ENCODE measurements at places on chromosomes 3 and 15.

- no peak for DNase-seq
These were observed 346.2 kb upstream of the CBLB start for GRCh38 chr3:106215047-106215446.

GRCh38 chr3:56851966-56852884, 50.5 kb upstream of the ARHGEF3 start:
- DNase-seq, result no peak

DNA sequence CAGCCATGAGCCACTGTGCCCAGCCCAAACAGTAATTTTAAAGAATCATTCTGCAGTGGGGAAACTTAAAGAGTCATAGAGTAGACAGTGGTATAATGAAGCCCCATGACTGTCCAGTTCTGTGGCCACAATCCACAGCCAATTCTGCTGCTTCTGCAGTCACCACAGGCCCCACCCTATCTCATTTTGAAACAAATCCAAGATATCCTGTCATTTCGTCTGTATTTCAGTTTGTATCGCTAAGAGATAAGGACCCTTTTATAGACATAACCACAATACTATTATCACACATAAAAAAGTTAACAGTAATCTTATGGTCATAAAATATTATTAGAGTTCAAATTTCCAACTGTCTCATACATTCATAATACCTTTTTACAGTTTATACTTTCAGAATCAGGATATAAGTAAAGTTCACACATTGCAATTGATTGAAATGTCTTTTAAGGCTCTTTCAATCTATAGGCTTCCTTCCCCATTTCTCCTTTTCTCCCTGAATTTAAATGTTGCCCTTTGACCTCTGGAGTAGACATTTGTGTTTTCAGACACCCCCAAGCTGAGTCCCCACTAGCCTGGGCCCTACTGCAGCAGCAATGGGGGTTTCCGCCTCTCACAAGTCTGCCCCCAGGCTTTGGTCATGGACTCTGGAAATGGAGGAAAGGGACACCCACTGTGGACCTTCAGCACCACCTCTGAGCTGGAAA, 4.2 kb upstream of the NUP210 start:
- no peak for DNase-seq

GRCh38 chr3:145953316-145953715, 207.7 kb downstream of the PLOD2 start:
- DNase-seq, result no peak

GRCh38 chr15:70447928-70448698, 315.2 kb downstream of the UACA start:
- peak; percentile 57 for DNase-seq

DNA sequence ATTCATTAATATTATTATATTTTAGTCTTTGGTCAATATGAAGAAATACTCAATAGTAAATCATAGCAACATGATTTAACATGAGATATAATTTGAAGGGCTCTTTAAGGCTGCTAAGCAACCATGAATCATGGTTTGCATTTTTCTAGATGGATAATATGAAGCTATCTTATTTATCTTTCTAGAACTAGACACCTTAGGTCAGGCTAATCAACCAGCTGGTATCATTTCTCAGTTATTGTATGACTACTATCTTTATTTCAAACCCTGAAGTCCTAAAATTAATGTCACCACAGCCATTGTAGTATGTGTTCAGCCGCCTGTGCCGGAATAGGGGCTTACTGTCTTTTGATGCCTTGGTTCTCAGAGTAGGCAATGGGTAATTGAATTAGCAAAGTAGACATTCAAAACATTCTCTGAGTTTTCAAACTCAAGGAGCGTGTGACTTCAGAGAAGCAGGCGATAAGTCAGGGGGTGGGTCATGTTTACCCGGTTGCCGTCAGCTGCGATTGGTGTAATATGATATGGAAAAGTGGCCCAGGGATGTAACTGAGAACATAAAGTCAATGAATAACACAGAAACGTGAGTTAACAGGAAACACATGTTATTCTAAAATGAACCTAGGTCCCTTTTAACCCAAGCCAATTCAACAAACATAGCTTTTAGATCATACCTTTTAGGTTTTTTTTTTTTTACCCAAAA, 93.4 kb upstream of the CTDSPL start:
- no peak for DNase-seq
